ENCODE measurements at places on chromosomes 6 and 20. TPM values are rescaled to one million over a fixed set of nuclear protein-coding genes. Genes with fewer than 3 reads are reported as not detected.

DNA sequence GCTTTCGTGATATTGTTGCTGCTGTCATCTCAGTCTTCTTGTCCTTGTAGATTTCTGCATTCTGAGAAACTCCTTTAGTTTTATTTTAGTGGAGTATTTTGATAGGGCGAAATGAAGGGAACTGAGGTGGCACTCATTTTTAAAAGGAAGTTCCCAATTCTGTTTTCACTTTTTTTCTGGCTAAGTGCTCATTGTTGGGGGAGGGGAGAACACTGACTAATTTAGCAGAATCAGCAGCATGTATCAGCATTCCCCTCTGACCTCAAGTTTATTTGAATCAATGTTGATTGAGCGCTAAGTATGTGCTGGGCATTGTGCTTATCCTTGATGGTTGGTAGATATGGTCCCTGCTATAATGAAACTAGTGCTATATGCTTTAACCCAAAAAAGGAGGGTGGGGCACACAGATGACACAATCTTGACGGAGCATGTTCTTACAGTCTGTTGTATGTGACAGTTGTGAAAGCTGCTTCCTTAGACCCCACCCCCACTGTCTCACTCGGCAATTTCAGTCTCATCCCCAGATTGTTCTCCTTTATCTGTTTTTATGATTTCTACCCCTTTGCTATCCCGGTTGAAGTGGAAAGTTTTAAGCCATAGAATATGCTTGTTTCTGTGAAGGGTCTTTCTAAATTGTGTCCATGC lies 262.4 kb downstream of the SOX4 start:
- no peaks in the 10 kb centered on the region for H3K4me1 ChIP-seq
- no peaks in the 10 kb centered on the region for H3K36me3 ChIP-seq
- no peaks in the 10 kb centered on the region for H3K27me3 ChIP-seq
- H3K4me3 ChIP-seq, result no peak overlapping the region

DNA sequence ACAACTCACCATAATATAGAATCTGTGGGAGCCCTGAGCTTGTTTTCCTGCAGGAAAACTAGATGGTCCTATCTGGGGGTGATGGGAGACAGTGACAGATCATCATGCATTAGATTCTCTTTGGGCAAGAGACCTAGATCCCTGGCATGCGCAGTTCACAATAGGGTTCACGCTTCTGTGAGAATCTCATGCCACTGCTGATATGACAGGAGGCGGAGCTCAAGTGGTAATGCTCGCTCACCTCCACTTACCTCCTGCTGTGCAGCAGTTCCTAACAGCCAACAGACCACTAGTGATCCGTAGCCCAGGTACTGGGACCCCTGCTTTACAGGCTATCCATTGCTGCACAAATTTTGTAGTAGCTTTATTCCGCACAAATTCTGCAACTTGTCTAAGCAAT lies 84.5 kb downstream of the HIVEP2 start:
- no peak for DNase-seq
- no peaks in the 10 kb centered on the region for H3K4me1 ChIP-seq
- H3K27me3 ChIP-seq, result no peaks in the 10 kb centered on the region
- H3K27ac ChIP-seq, result no peak overlapping the region
- no peaks in the 10 kb centered on the region for H3K36me3 ChIP-seq

- no peak overlapping the region for H3K4me3 ChIP-seq
- no peaks in the 10 kb centered on the region for H3K36me3 ChIP-seq
- DNase-seq, result no peak
- no peak overlapping the region for H3K27ac ChIP-seq
- H3K27me3 ChIP-seq, result no peaks in the 10 kb centered on the region
These were observed 125.1 kb upstream of the HS3ST5 start for GRCh38 chr6:114467931-114468330.

Gene SLC22A7
- not detected for total RNA-seq

DNA sequence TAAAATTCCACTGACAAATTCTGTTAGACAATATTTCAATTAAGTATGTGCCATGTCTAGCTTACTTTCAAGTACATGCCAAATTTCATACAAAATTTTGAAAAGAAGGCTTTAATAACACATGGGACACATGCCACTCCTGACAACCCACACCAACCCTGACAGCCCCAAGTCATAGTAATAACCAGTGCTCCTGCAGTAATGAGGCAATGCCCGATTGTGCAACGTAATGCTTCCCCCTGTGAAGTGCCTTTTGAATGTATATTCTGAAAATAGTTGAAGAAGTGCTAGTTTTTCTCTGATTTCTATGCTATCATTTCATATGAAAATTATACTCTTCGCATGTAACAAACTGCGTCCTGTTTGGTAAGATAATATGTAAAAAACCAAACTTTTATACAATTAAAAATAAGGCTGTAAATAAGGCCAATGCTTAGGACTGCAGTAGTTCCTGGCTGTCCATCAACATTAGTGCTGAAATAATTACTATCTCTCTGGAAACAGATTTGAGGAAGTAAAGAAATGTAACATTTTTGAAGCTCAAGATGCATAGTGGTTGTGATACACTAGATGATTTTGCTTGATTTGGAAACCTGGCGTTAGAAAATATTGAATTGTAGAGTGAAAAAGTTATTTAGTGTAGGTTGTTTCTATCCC lies 125.8 kb upstream of the BCLAF1 start:
- no peaks in the 10 kb centered on the region for H3K36me3 ChIP-seq
- no peak for DNase-seq
- no peaks in the 10 kb centered on the region for H3K27me3 ChIP-seq
- no peak overlapping the region for H3K27ac ChIP-seq
- no peaks in the 10 kb centered on the region for H3K4me1 ChIP-seq

Gene PAK5
- not detected for total RNA-seq

Gene ETV7
- not detected for total RNA-seq

Gene SLPI
- not detected for total RNA-seq

DNA sequence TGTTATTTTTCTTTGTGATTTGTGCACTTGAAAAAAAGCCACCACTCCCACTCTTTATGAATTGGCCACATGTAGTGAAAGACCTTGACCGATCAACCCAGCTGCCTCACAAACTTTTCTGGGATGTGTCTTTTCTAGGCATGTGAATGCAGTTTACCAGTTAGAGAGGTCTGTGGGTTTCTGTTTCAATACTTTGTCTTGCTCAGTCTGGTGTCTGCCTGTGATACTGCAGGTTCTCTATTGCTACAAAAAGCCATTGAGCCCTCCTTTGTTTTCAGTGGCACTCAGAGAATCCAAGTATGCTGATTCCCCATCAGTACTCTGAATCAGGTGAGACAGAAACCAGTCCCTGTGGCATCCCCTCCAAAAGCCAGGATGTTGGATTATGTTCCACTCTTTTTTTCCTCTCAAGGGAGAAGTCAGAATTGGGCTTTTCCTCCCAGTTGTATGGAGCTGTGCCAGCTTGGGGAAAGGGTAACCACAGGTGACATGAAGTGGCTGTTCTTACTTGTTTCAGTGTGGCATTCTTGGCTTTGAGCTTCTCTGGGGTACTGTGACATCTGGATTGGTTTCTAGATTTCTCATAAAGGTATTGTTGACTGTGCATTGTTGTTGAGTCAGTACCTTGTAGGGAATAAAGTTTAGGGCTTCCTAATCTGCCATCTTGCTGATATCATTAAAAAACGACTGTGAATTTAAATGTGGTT lies 26.3 kb upstream of the ZFP64 start:
- no peaks in the 10 kb centered on the region for H3K27me3 ChIP-seq
- no peaks in the 10 kb centered on the region for H3K4me1 ChIP-seq
- no peak overlapping the region for H3K27ac ChIP-seq
- no peak overlapping the region for H3K4me3 ChIP-seq
- DNase-seq, result no peak

Gene MUC21
- total RNA-seq, result not detected

Gene POLR1C
- 19.5 TPM for total RNA-seq

Gene CTNNBL1
- 68.9 TPM for total RNA-seq

Gene EFCAB8
- total RNA-seq, result not detected

Gene RAET1E
- total RNA-seq, result not detected

GRCh38 chr20:40144581-40144980 lies 544.5 kb downstream of the MAFB start:
- DNase-seq, result no peak
- no peaks in the 10 kb centered on the region for H3K36me3 ChIP-seq
- H3K27me3 ChIP-seq, result no peaks in the 10 kb centered on the region
- H3K4me1 ChIP-seq, result no peaks in the 10 kb centered on the region

GRCh38 chr6:12343122-12343439 lies 52.9 kb downstream of the EDN1 start:
- no peak overlapping the region for H3K4me3 ChIP-seq
- H3K36me3 ChIP-seq, result no peaks in the 10 kb centered on the region
- H3K4me1 ChIP-seq, result no peaks in the 10 kb centered on the region
- no peaks in the 10 kb centered on the region for H3K27me3 ChIP-seq

Gene FAM83C
- total RNA-seq, result not detected

DNA sequence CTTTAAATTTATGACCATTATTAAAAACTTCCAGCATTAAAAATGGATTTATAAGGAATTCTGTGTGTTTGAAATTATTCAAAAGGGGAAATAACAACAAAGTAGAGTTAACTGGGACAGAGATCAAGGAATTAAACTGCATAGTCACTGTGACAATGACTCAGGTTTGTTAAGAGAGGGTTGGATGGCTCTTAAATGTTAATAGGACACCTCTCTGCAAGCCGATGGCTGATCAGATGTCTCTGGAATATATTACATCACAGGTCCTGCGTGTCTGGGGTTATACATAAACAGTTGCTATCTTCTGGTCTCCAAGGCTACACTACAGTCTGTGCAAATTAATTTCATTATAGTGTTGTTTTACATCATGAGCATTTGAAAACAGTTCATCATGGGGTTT lies 574.3 kb downstream of the COL12A1 start:
- DNase-seq, result no peak
- no peak overlapping the region for H3K27ac ChIP-seq
- H3K36me3 ChIP-seq, result no peaks in the 10 kb centered on the region
- no peak overlapping the region for H3K4me3 ChIP-seq
- no peaks in the 10 kb centered on the region for H3K27me3 ChIP-seq

DNA sequence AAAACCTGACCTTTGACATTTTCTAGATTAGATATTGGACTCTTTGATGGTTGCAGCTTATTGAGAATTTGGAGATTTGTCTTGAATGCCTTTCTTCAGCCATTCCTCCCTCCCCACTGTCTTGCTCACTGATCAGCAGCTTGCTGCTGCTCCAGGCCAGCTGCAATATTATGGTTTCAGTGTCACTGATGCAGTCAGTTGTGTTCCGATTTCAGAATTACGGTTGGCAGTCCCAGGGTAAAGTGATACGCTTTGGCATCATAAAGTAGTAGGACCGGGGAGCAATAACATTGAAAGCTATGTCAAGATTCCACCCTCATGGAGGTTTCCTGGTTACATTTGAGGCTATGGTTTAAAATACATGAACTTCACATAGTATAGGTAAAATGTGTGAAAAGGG lies 152.6 kb downstream of the BCKDHB start:
- no peak for DNase-seq
- H3K27ac ChIP-seq, result no peak overlapping the region
- H3K4me3 ChIP-seq, result no peak overlapping the region
- peaks cover 3% of the 10 kb centered on the region for H3K4me1 ChIP-seq
- H3K27me3 ChIP-seq, result no peaks in the 10 kb centered on the region
- no peaks in the 10 kb centered on the region for H3K36me3 ChIP-seq

Gene LY6G5B
- total RNA-seq, result 1.4 TPM

All from heart left ventricle (tissue), 16 donors.